HCT116 (cell line): ENCODE measurements at places on chromosomes 4 and X. TPM values are rescaled to one million over a fixed set of nuclear protein-coding genes. Genes with fewer than 3 reads are reported as not detected.

The FRMD7 gene
- total RNA-seq: not detected

DNA sequence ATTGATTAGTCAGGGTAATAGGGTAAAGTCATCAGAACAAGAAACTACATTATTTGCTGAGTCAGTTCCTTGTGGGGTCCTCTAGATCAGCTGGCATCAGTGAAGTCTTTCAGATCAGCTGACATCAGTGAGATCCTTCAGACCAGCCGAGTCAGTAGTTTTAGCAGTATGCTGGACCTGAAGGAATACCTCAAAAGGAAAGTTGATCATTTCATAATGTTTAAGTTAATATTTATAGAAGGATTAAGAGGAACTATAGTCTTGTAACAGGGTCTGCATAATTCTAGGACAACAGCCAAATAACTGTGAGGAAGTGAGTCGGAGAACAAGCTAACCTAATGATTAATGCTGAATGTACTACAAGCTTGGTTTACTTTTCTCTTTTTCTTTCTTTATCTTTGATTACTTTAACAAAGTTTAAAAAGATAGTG is 958 bp upstream of the UGT2B7 start:
- no peak for DNase-seq

The VEGFC gene
- not detected for total RNA-seq

DNA sequence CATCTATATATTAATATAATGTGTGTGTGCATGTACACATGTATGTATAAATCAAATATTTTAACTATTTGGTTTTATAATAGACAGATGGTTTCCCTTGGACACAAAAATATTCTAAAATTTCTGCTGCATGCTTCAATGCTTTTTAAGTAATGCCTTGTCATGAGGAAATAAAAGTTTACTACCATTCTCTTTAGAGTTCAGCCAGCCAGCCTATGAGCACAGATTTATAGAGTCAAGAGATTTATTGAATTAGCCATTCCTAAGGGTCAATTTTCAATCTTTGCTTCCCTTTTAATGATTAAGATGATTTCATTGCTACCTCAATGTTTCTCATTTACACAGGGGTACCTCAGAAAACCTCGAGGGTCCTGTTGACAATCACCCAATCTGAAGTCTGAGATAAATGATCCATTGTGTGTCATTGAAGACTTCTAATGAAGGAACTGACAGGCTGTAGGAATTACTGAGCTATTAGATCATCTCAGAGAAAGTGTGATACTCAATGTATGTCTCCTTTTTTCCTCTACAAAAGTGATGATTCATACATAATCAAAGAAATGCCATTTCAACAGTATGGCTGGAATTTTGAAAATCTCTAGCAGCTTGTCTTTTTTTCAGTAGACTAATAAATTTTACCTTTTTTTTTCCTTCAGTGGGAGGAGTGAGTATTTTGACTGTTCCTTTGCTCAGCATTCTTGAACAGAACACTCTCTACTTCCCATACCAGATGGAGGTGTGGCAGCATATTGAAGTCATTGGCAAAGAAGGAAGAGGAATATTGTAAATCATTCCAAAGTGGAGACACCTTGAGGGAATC is 222.6 kb upstream of the PCDH18 start:
- peak; percentile 54 for DNase-seq

DNA sequence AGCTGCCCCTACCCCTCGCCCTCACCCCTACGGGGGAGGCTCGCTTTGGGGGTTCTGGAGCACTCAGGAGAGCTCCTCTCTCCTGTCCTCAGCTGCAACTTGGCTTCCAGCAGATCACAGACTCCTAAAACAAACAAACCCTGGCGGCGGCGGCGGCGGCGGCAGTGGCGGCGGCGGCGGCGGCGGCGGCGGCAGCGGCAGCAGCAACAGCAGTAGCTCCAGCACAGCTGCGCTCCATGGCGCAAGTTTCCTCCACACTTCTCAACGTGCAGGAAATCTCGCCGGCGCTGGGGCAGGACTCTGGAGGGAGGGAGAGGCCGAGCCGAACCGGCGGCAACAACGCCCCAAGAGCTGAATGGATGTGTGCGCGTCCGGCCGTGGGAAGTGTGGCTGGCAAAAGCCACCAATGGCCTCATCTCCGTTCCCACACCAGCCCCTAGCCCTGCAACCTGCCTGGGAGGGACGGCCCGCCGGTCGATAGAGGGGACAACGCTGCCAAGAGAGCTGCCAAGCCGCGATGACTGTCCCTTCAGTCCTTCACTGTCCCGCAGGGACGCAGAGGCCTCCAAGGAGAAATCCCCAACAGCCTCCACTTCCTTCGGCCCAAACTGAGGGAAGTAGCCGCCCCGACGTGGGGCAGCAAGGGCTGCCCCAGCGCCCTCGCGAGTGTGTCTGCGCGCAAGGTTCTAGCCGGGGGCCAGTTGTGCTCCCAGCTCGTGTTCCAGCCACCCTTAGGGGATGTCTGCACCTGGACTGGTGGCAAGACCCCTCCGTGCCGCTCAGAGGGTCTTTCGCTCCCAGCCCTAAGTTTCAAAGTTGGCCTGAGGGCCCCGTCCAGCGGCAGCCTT is 775 bp downstream of the SHROOM4 start:
- no peak for DNase-seq

The RBM46 gene
- total RNA-seq: 0.39 TPM

GRCh38 chr4:109977854-109978501 is 65.3 kb downstream of the EGF start:
- peak; percentile 27 for DNase-seq

DNA sequence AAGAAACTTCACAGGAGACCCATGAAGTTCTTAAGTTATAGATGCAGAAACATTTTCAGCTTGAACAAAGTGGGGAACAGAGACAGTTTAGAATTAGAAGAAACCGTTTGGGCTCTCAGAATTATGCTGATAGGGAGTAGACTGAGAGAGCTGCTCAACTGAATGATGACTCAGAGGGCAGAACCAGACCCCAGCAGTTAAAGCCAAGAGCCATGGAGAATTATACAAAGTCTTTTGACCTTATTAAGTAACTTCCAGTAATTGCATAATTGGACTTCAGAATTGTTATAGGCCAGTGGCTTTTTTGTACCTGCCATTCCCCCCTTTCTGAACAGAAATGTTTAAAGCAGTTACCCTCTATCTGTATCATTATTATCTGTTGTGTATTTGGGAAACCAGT is 642.1 kb downstream of the CCSER1 start:
- no peak for DNase-seq

DNA sequence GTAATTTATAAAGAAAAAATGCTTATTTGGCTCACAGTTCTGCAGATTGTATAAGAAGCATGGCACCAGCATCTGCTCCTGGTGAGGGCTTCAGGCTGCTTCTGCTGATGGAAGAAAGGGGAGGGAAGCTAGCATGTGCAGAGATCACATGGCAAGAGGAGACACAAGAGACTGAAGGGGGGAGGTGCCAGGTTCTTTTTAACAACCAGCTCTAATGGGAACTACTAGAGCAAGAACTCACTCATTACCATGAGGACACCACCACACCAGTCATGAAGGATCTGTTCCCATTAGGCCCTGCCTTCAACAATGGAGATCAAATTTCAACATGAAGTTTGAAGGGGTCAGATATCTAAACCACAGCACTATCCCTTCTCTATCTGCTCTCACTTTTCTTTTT is 9.4 kb upstream of the COPS4 start:
- DNase-seq: no peak

- peak; percentile 12 for DNase-seq
These were observed 607 bp upstream of the SCOC start for GRCh38 chr4:140372751-140373327.

GRCh38 chr4:43835869-43836268 is 612.7 kb downstream of the KCTD8 start:
- DNase-seq: no peak

DNA sequence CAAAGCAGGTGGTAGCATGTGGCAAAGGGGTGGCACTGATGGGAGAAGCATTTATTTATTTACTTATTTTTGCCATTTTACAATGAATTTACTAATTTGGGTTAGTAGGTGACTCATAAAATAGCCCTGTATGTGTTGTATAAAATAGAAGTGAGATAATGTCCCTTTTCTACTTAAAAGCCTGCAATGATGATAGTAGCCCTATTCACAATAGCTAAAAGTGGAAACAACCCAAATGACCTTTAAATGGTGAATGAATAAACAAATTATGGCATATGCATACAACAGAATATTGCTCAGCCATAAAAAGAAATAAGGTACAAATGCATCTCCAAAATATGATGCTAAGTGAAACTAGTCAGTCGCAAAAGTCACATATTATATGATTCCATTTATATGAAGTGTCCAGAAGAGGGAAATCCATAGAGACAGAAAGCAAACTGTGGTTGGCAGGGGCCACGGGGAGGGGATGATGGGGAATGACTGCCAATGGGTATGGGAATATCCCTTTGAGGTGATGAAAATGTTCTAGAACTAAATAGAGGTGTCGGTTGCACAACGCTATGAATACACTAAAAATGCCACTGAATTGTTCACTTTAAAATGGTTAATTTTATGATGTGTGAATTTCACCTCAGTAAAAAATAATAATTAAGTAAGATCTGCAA is 35.8 kb upstream of the FAM9C start:
- DNase-seq: no peak

GRCh38 chr4:17717301-17717700 is 64.1 kb downstream of the FAM184B start:
- DNase-seq: no peak

The RPA4 gene
- total RNA-seq: 0.20 TPM

DNA sequence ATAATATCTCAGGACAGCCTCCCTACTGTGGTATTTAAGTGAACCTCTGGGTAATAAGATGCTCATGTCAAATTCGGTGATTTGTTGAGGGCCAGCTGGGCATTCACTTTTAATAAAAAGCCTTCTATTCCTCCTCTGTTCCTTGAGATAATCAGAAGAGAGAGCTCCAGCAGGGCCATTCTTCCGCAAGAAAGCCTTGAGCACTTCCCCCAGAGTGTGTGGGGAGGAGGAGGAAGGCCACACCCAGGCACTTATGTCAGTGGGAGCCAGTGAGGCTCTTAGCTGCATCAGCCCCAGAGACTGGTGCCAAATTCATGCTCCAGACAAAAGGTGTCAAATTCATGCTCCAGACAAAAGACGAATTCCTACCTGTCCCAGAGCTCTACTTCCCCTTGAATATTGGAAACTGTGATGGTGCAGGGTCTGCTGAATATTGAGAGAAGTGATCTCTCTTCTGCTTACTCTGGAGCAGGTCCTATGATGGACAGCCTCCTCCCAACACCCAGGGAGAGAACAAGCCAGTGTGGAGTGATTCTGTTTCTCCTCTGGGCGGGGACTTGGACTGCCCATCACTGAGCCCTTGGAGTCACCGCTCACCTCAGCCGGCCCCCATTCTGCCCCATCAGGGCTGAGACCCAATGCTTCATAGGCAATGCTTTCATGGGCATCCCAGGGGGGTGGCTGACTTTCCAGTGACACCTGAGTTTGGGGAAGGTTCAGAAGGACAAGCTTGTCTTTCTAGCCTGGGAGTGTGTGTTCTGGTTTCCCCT is 68.1 kb downstream of the FHDC1 start:
- no peak for DNase-seq

- no peak for DNase-seq
These were observed 28.5 kb downstream of the SASH3 start for GRCh38 chrX:129808158-129808828.

The FGFBP1 gene
- total RNA-seq: 8.7 TPM

- DNase-seq: no peak
These were observed 262.7 kb downstream of the DHX15 start for GRCh38 chr4:24321616-24322015.
